GM12891 (cell line): ENCODE measurements at places on chromosomes 2 and 18.

GRCh38 chr2:11375689-11376027, 31.2 kb upstream of the ROCK2 start:
- DNase-seq, result no peak

DNA sequence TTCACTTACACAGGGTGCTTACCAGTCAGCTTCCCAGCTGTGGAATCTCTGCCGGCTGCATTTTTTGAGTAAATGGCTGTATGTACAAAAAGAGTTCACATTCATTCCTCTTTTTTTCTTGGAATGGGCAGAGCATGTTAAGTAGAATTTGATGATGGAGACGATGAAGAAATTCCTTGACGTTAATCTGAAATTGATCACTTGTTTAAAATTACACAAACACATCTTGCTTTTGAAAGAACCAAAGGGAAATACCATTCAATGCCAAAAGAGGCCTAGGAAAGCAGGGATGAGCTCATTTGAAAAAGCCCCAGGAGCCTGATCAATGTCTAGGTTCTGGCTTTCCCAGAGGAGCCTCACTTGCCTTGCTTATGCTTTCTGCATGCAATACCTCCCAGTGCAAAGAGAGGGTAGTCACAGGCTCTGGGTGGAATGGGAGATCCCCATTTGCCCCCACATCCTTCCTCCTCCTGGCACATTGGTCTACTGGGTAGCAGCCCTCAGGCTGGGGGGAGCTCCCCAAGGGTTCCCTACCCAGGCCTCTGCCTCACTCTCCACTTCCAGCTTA, 12.3 kb upstream of the SMAD7 start:
- no peak for DNase-seq

GRCh38 chr2:30516166-30516565, 69.1 kb downstream of the LCLAT1 start:
- DNase-seq, result no peak

DNA sequence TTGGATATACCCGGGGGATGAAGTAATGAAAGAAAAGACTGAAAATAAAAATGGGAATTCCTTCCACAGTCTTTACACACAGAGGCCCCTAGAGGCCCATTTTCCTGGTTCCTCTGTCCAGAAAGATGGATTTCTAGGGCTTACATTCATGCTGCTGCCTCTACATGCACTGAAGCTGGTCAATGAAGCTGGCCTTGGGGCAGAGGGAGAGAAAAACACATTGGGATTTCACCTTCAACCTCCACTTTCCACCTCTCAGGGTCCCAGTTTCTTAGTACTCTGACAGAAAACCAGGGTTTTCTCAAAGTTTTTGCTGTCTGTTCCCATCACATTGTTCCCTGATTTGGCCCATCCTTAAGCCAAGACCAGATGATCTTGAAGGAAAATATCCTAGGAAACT, 154.6 kb upstream of the ZSWIM2 start:
- no peak for DNase-seq

DNA sequence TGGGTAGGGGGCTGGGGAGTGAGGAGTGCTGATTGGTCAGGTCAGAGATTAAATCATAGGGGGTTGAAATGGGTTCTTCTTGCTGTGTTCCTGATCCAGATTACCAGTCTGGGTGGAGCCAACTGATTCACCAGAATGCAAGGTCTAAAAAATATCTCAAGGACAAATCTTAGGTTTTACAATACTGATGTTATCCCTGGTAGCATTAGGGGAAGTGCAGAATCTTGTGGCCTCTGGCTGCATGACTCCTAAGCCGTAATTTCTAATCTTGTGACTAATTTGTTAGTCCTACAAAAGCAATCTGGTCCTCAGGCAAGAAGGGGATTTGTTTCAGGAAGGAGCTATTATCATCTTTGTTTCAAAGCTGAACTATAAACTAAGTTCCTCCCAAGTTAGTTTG, 289.2 kb upstream of the KYNU start:
- no peak for DNase-seq

- no peak for DNase-seq
Measured at GRCh38 chr2:103364177-103364576, 602.3 kb downstream of the TMEM182 start.

DNA sequence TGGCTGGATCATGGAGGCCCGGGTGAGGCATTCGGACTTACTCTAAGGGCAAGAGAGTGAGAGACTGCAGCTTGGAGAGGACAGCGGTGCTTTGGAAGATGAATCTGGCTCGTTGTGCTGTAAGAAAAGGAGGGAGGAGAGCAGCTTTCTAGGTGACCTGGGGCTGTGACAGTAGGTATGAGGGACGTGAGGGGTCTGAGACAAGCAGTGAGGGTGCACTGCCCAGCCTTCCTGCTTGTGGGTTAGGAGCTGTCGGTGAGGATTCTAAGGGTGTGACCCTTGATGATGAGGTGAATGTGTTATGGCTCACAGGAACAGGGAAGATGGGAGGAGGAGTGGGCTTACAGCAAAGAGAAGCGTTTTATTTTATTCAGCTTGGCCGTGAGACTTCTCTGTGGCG, 27.1 kb upstream of the RHOB start:
- no peak for DNase-seq

- no peak for DNase-seq
Measured at GRCh38 chr2:320561-320960, 32.7 kb upstream of the ALKAL2 start.

DNA sequence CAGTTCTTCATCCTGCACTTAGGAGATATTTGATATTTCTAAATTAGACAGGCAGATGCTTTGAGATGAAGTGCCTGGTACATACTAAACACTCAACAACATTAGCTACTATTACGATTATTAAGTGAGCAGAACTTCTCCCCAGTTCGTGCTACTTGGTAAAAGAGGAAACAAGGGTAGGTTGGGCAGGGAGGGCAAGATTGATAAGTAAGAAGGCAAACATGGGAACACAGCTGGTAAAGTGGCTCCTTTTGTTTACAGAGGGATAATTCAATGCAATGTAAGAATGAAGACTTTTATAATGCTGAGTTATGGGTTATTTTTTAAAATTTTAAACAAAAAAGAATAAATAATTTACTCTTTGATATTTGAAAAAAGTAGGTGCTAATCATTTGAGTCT, 15.9 kb upstream of the WIPF1 start:
- no peak for DNase-seq

DNA sequence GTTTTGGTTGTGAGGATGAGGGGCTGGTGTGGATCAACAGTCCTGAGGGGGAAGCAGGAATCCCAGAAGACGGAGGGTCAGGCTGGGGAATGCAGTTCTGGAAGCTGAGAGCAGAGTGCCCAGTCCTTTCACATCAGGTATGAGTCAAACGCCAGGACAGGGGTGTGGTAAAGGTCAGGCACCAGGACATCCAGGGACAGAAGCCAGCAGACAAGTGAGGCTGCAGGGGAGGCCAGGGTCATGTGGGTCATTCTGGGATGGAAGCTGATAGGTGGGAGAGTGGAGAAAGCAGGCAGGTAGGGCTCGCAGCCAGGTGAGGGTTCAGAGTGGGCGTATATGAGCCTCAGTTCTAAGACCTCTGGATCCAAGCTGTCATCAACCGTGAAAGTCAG, 12.8 kb upstream of the GNLY start:
- no peak for DNase-seq

DNA sequence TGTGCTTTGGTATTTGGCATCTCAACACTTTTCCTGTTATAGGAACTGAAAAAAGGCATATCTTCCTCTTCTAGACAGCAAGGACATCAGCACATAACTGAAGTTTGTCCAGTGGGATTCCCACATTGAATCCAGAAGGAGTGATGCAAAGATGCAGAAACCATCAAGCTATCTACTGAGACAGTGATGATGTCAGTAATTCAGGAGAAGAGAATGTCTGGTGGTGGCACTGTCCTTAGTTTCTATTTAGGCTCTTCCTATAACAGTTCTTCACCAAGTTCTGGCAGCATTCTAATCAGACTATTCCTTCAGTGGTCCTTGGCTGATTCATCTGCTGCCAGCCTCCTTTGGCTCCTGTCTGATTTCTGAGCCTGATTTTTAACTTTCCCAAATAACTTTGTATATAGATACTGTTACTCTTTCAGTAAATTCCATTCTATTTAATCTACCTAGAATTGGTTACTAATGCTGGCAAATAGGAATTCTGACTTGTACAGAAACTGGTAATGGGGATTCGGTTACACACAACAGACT, 56.6 kb upstream of the AGPS start:
- DNase-seq, result no peak

- no peak for DNase-seq
Measured at GRCh38 chr2:205280596-205281236, 401.6 kb upstream of the NRP2 start.

GRCh38 chr2:138115666-138116065, 151.4 kb downstream of the HNMT start:
- DNase-seq, result no peak

- no peak for DNase-seq
Measured at GRCh38 chr2:16330571-16330970, 335.1 kb downstream of the CYRIA start.
